ENCODE measurements at places on chromosomes 12 and 14.

DNA sequence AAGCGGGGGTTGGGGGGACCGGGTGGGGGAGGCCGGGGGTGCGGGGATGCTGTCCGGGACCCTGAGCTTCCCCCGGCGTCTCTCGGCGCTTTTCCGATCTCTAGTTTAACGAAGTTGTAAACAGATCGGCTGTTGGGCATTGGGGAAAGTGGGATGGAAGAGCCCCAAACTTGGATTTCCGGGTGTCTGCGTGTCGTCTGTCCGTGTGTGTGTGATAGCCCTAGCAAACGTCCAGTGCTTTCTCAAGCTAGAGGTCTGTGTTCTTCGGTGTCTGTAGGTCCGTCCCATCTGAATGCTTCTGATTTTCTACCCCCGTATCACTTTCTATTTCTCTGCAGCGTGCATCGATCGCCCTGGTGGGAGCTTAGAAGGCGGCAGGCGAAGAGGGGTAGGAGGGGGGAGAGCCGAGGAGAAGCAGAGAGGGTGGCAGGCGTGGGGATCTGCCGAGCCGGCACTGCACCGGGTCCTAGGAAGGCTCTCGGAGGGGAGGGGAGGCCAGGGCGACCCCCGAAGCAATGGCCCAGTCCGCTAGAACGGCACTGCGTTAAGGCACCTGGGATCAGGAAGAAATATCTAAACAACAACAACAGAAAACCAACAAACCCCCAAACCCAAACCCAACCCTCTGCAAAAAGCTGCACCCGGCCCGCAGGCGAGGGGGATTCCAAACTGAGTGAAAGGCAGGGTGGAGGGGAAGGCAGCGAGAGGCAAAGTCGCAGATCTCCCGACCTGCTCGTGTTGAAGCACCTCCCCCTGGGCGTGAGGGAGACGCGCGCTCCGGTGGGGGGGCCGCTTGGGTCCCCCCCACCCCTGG lies 1.0 kb downstream of the KCNA1 start:
- DNase-seq: peak; percentile 2

- DNase-seq: no peak
Observed at GRCh38 chr14:37144729-37145363, 27.6 kb downstream of the SLC25A21 start.

GRCh38 chr12:52900166-52900895 lies 4.5 kb downstream of the KRT8 start:
- DNase-seq: no peak

DNA sequence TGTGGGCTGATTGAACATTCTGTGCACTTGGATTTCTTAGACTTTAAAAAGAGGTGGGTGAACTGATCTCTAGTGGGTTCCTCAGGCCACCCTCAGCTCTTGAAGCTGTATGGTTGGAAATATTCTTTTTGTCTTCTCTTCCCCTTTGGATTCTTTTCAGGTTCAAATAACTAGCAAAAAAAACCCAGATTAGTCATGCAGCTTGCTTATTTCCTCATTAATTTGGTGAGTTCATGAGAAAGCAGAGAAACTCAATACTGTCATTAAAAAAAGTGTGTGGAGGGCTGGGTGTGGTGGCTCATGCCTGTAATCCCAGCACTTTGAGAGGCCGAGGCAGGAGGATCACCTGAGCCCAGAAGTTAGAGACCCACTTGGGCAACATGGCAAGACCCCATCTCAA lies 183.4 kb downstream of the ESR2 start:
- DNase-seq: no peak

DNA sequence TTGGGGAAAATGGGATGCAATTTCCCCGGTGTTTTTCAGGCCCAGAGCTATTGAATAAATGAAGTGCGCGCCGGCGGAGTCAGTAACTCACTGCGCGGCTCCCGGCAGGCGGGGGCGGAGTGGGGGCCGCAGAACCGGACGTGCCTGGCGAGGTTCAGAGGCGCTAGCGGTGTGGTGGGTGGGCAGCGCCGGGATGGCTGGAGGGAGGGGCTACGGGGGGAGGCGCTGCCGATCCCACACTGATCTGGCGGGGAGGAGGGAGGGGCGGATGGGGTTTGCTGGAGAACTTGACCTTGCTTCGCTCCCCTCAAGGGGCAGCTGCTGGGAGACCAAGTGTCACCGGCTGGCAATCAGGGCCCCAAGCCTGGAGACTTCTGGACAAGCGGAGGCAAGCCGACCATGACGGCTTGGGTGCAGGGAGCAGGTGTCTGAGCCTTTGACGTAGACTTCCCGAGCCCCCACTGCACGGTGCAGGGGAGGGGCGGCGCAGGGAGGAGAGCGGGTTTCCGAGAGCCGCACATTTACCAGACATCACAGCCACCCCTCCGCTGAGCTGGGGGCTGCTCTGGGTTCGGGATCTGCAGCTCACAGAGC lies 174.1 kb upstream of the RTL1 start:
- peak; percentile 70 for DNase-seq

GRCh38 chr14:37721976-37722659 lies 126.7 kb downstream of the TTC6 start:
- no peak for DNase-seq

- no peak for DNase-seq
Observed at GRCh38 chr12:15794836-15795235, 5.6 kb upstream of the EPS8 start.

GRCh38 chr14:65277027-65277426 lies 135.5 kb upstream of the FUT8 start:
- DNase-seq: no peak

- peak; percentile 59 for DNase-seq
Observed at GRCh38 chr12:65501093-65501621, 222.7 kb downstream of the MSRB3 start.

DNA sequence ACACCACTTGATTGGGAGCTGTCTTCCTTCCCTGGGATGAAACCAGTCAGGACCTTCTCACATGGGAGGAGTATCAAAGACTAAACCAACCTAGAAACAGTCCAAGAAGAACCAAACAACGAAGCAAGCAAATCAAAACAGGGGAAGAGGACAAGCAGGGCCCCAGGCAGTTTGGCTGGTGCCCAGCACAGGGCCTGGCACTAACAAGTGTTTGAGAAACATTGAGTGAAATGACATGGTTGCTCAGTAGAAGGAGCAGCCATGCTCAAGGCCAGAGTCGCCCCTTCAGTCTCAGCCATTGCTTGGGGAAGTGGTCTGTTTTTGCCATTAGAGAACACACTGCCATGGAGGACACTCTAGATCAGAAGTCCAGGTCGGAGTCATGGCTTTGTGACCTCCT lies 323.1 kb downstream of the CACNA1C start:
- no peak for DNase-seq

GRCh38 chr14:94048691-94049624 lies 22.8 kb downstream of the OTUB2 start:
- peak; percentile 68 for DNase-seq

DNA sequence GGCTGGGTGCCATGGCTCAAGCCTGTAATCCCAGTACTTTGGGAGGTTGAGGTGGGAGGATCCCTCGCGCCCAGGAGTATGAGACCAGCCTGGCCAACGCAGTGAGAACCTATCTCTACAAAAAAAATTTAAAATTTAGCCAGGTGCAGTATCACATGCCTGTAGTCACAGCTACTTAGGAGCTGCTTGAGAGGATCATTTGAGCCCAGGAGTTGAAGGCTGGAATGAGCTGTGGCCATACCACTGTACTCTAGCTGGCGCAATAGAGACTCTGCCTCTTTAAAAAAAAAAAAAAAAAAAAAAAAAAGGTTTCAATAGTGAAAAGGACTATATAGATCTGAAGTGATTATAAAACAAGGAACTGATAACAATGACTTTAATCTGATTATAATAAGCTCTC lies 13.5 kb downstream of the PSMA3 start:
- no peak for DNase-seq

DNA sequence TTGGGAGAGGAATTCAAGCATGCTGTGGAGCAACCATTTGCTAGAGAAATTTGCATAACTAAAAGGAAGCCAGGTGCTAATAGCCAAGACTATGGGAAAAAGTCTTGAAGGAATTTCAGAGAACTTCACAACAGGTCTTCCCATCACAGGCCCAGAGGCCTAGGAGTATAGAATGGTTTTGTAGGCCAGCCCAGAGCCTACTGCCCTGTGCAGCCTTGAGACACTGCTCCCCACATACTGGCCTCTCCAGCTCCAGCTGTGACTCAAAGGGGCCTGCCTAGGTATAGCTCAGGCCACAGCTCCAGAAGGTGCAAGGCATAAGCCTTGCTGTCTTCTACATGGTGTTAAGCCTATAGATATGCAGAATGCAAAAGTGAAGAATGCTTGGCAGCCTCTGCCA lies 227.1 kb downstream of the SLC2A13 start:
- no peak for DNase-seq

GRCh38 chr14:104253223-104253822 lies 114.9 kb downstream of the KIF26A start:
- no peak for DNase-seq

GRCh38 chr12:122394626-122395194 lies 27.8 kb downstream of the CLIP1 start:
- DNase-seq: no peak

DNA sequence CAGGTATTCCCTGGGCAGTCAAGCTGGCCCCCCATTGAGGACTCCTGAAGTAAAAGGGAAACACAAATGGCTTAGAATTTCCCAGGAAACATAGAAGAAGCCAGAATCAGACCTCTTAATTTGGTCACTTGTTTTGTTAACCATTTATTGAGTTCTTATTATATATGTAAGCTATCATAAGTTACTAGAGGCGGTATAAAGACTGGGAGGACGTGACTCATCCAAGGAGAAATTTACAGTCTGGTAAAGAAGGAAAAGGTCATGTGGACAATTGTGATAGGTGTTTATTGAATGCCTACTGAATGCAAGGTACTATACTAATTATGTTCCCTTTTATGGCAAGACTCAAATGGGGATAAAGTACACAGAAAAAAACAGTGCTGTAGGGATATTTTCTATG lies 146.7 kb downstream of the DYRK2 start:
- no peak for DNase-seq

DNA sequence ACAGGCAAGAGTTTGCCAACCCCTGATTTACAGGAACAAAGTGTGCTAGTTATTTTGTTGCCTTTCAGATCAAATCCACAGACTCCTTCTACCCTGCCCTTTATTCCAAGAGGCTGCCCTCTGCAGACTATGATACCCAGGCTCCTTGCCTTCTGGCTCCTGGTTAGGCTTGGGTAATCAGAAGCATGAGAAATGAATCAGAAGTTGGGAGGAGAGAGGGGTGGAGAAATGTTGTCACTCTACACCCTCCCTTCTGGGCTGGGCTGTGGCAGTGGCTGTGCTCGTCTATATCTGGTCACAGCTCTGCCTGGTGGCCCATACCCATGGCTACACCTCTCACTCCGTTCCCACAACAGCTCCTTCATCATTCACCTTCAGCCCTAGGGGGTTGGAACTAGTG lies 204.6 kb upstream of the PLXNC1 start:
- no peak for DNase-seq

- no peak for DNase-seq
Observed at GRCh38 chr12:2161473-2161872, 108.7 kb downstream of the CACNA1C start.

- DNase-seq: peak; percentile 39
Observed at GRCh38 chr12:24780697-24781368, 168.1 kb downstream of the BCAT1 start.

DNA sequence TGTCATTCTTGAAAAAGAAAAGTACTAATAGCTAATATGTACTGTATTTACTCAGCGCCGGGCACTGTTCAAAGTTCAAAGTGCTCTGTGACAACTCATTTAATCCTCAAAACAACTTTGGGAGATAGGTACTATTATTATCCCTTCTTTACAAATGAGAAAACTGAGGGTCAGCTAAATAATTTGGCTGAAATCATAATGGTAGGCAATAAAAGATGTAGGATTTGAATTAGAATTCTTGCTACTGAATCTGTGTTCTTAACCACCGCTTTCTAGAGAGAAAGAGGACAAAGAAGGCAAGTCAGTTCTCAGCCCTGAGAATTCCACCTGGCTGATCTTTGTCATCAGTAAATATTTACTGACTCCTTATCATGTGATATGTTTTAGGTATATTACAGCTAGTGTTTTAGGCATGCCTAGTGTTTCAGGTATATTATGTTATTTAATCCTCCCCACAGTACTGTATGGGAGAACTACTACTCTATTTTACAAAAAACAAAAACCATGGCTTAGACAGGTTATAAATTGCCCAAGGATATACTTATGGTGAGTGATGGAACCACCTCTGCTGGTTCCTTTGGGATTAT lies 205.7 kb upstream of the GZMB start:
- no peak for DNase-seq

DNA sequence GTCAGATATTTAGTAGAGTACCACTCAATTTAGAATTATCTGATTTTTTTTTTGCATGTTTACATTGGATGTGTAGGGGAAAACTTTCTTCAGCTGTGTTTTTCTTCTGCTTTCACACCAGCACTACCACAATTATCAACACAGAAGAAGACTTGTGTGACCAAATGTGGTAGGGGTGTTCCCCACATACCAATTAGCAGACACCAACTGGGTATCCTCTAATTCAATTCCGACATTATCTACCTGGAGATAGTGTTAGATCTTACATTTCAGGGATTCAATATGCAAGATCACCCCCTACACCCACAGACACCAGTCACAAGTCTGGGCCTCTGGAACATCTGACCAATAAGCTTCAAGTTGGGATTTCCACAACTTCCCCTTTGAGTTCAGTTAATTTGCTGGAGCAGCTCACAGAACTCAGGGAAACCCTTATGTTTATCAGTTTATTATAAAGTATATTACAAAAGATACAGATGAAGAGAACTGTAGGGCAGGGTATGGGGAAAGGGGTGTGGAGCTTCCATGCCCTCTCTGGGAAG lies 4.1 kb upstream of the KLRG1 start:
- no peak for DNase-seq

- DNase-seq: no peak
Observed at GRCh38 chr12:1289371-1290155, 298.5 kb downstream of the ERC1 start.

GRCh38 chr12:69471667-69472385 lies 1.6 kb downstream of the FRS2 start:
- no peak for DNase-seq

DNA sequence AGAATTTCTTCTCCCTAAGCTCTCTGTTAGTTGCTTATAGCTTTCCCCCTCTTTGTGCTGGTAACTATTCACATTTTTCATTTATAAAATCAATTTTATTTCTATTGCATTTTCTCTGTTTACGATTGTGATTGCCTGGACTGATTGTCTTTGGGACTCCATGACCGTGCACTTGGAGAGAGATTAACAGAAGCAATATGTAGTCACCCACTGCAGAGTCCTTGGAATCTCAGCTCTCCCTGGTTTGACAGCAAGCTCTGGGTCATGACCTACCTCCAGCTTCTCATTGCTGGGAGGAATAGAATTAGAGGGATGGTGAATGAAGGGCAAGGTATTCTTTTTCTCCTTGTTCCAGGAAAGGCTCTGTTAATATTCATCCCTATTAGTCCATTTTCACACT lies 398.2 kb downstream of the AACS start:
- no peak for DNase-seq

GRCh38 chr14:59199614-59200013 lies 11.1 kb downstream of the DAAM1 start:
- DNase-seq: no peak

Data from lung (tissue), 17 donors.